ENCODE measurements at places on chromosomes 3 and 15.

GRCh38 chr15:80758130-80758745, 20.9 kb upstream of the CEMIP start:
- no peak for DNase-seq

DNA sequence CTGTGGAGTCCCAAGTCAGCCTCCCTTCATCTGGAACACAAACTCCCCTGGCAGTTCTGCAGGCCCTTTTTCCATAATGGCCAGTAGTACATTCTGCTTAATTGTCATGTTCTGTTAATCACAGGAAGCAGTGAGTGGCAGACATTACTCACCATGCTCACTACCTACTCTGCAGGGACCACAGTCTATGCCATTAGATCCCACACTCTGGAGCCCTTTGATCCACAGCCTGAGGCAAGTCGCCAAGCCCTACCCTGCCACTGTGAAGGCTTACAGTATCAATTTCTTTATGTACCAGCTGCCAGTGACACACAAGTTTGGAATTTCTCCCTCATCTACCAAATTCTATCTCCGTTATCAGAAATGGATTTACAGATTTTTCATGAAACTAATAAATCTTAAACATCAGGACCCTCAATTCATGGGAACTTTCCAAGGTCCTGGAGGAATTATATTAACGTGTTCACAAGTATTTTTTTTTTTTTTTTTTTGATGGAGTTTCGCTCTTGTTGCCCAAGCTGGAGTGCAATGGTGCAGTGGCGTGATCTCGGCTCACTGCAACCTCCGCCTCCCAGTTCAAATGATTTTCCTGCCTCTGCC, 20.6 kb upstream of the WWTR1 start:
- no peak for DNase-seq

GRCh38 chr15:62277816-62278394, 112.8 kb upstream of the C2CD4B start:
- no peak for DNase-seq

DNA sequence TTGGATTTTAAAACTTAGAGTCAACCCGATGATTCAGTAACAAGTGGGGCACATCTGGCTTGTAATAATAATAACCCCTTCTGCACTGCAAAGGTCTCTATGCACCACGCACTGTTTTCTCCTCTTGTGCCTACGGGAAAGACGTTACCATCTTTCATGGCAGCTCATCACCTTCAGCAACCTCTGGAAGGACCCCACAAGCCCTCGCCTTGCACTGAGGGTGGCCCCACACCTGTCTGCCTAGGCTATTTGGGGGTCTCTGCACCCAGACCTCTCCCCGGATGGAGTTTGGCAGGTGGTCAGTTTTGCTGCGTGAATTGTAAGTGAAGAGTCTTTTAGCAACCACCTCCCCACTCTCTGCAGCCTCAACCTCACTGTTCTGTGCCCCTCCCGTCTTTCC, 138.6 kb upstream of the MEF2A start:
- DNase-seq, result no peak

DNA sequence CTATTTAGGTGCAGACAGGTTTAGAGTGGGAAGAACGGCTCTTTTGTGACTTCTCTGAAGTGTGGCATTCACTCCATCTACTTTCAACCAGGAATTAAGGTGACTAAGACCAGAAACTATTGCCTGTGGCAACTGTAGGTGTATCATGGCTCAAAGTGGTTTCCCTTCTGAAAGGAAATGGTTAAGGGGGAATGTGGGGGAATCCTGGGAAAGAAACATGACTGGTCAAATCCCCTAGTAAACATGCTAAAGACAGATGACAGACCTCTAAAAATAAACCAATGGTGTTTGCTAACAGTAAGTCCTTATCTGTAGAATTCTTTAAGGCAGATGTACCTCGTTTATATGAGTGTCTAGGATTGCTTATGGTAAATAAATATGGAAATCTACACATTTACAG, 56.9 kb downstream of the MEGF11 start:
- no peak for DNase-seq

Data from hematopoietic multipotent progenitor cell (in vitro differentiated cells).